Activated T-cell treated with anti-CD3 and anti-CD28 coated beads, Interleukin-2, amount 50 U/mL, for 72 hours (primary cell): ENCODE measurements at places on chromosomes 13 and 19. TPM values are rescaled to one million over a fixed set of nuclear protein-coding genes. Genes with fewer than 3 reads are reported as not detected.

- peaks cover 32% of the 10 kb centered on the region for H3K4me1 ChIP-seq
- H3K4me3 ChIP-seq = no peak overlapping the region
- H3K27ac ChIP-seq = no peak overlapping the region
- H3K36me3 ChIP-seq = peaks cover 2% of the 10 kb centered on the region
- H3K27me3 ChIP-seq = no peaks in the 10 kb centered on the region
Observed at GRCh38 chr13:46324976-46325375, 62.1 kb downstream of the RUBCNL start.

GRCh38 chr19:52191389-52191788 lies 1.5 kb downstream of the PPP2R1A start:
- peaks cover 3% of the 10 kb centered on the region for H3K36me3 ChIP-seq
- peaks cover 38% of the 10 kb centered on the region for H3K4me1 ChIP-seq
- no peak for DNase-seq
- H3K27ac ChIP-seq = peak overlapping the region; percentile 96

DNA sequence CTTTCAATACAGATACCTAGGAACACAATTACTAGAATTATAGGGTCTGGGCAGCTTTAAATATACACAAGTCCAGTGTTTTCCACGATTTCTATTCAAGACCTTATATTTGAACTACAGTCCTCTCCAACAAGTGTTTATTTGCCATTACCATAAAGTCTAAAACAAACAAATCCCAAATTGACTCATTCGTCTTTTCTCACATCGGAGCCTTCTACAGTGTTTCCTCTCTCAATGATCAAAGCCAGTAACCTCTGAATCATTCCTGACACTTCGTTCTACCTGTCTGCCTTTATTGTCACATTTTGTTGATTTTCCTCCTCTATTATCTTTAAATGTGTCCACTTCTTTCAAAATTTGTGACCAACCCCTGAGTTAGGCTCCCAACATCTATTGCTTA lies 1356.5 kb upstream of the SLC10A2 start:
- H3K27me3 ChIP-seq = no peaks in the 10 kb centered on the region
- H3K4me3 ChIP-seq = no peak overlapping the region
- no peak overlapping the region for H3K27ac ChIP-seq
- no peaks in the 10 kb centered on the region for H3K36me3 ChIP-seq
- H3K4me1 ChIP-seq = no peaks in the 10 kb centered on the region
- DNase-seq = no peak

DNA sequence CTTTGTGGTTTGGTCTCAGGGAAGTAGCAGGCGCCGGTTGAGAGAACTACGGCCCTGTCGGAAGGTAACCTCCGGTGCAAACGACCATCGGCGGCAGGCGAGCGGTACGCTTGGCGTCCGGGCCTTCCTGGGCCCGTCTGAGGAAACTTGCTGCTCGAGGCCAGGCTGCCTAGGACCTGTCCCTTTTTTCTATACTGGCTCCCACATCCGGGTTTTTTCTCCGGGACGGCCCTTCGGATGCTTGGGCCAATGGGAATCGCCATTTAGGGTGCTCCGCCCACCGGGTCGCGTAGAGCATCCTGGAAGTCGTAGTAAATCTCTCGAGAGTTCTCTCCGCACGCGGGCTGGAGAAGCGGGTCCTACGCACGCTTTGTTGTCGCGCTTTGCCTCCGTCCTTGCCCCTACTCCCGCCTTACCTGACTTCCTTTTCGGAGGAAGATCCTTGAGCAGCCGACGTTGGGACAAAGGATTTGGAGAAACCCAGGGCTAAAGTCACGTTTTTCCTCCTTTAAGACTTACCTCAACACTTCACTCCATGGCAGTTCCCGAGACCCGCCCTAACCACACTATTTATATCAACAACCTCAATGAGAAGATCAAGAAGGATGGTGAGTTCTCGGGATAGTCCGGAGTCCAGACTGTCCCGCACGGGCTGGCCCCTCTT lies at the start of gene SNRPA:
Gene SNRPA, plus strand, starts transcription at position 330 of the 664 bp plus-strand sequence. Its CDS starts 206 bp downstream, at position 536.
- peaks cover 57% of the 10 kb centered on the region for H3K4me1 ChIP-seq
- peaks cover 15% of the 10 kb centered on the region for H3K36me3 ChIP-seq
- no peaks in the 10 kb centered on the region for H3K27me3 ChIP-seq
- peak within 1 kb of the TSS; percentile 93 for H3K27ac ChIP-seq

DNA sequence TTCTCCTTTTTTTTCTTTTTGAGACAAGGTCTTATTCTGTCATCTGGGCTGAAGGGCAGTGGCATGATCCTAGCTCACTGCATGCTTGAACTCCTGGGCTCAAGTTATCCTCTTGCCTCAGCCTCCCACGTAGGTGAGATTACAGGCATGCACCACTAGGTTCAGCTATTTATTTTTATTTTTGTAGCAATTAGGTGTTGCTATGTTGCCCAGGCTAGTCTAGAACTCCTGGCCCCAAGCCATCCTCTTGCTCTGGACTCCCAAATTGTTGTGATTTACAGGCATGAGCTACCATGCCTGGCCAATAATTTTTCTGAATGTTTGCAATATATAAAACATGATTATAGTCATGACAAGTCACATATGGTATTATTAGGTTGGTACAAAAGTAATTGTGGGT lies 161.1 kb upstream of the ATXN8OS start:
- no peaks in the 10 kb centered on the region for H3K36me3 ChIP-seq
- no peaks in the 10 kb centered on the region for H3K4me1 ChIP-seq
- no peak overlapping the region for H3K27ac ChIP-seq
- no peak for DNase-seq
- H3K27me3 ChIP-seq = no peaks in the 10 kb centered on the region
- H3K4me3 ChIP-seq = no peak overlapping the region

- no peaks in the 10 kb centered on the region for H3K27me3 ChIP-seq
- no peaks in the 10 kb centered on the region for H3K4me1 ChIP-seq
- H3K4me3 ChIP-seq = no peak overlapping the region
- no peak for DNase-seq
- no peak overlapping the region for H3K27ac ChIP-seq
Observed at GRCh38 chr13:97468331-97468730, 34.4 kb downstream of the RAP2A start.

DNA sequence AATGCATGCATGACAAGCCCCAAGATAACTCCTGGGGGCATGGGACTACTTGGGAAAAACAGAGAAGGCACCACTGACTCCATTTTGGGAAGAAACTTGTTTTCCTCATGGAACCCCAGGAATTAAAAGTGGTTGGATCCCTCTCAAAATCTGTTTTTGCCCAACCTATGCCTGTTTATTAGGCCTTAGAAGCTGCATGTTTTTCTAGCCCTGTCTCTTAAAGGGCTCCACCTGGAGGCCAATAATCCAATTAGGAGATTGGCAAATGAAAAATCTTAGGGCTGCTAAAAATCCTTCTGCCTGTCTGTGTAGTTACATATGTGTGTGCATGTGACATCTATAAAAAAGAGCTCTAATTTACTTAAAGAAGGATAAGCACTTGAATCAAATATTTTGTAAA lies 26.9 kb downstream of the MED4 start:
- H3K4me3 ChIP-seq = no peak overlapping the region
- DNase-seq = no peak
- peaks cover 16% of the 10 kb centered on the region for H3K36me3 ChIP-seq
- no peaks in the 10 kb centered on the region for H3K27me3 ChIP-seq
- H3K27ac ChIP-seq = peak overlapping the region; percentile 91
- peaks cover 14% of the 10 kb centered on the region for H3K4me1 ChIP-seq

- H3K36me3 ChIP-seq = peaks cover 8% of the 10 kb centered on the region
- DNase-seq = no peak
- no peaks in the 10 kb centered on the region for H3K27me3 ChIP-seq
- H3K27ac ChIP-seq = no peak overlapping the region
- H3K4me1 ChIP-seq = no peaks in the 10 kb centered on the region
- H3K4me3 ChIP-seq = no peak overlapping the region
Observed at GRCh38 chr13:112859128-112859816, 109.7 kb upstream of the MCF2L start.

DNA sequence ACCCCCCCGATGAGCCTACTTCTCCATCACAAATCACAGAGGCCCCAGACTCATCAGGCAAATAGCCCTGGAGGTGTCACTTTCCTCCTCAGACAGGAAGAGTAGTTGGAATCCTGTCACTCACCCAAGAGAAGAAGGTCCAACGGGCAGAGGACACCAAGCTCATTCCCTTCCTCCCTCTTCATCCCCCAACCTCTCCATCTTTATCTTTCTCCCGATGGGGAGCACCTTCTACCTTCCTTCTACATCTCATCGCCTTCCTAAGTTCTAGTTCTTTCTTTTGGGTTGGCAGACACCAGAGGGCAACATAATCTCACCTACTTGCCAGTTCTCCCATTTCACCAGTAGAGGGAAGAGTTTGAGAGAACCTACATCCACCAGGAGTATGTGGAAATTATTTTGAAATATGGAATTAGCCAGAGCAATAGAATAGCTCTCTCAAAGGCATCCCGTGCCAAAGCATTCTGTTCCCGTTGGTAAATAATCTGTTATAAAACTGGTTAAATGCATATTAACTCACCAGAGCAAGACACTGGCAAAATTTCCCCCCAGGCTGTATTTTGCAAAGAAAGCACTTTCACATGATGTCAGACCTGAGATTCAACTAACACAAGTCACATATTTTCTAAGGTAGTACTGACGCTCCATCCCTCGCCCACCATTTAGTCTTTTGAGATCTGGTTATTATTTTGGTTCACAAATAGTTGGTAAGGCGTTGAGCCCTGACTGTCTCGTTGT lies 55.0 kb downstream of the ZIC5 start:
- DNase-seq = peak; percentile 32
- H3K27ac ChIP-seq = no peak overlapping the region
- no peak overlapping the region for H3K4me3 ChIP-seq
- H3K36me3 ChIP-seq = no peaks in the 10 kb centered on the region
- peaks cover 23% of the 10 kb centered on the region for H3K27me3 ChIP-seq

SERP2 gene
- 1.0 TPM for total RNA-seq

GJB6 gene
- 9.5 TPM for total RNA-seq

DNA sequence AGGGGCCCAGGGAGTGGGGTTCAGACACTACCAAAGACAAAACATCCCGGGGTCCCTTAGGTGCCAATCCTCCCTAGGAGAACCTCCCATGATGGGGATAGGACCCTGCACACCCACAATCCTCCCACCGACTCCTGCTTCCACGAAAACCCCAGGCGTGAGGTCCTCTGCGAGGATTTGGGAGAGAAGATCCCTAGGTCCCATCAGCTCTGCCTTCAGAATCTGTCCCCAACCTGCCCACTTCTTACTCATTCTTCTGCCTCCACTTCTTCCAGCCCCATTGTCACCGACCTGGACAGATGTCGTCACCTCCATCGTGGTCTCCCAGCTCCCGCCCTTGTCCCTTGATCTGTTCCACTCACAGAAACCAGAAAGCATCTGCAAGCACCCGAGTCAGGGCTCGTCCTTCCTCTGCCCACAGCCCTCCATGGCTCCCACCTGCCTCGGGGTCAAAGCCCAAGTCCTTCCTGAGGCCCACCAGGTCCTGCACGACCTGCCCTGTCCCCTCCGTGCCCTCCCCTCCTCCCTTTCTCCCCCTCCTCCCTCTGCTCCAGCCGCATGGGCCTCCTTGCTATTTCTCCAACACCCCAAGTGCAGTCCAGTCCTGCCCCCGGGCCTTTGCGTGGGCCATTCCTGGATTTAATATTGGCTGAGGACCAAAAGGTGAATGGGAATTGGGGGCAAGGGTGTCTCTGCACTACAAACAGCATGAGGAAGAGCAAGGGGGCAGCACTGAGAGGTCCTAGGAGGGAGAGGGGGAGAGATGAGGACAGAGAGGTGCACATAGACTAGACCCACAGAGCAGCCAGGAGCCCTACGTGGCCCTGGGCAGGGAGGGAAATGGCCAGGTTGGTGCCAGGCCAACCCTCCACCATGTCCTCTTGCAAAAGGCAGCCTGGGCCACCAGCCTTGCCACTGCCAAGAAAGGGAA lies 51.3 kb downstream of the PTPRS start:
- H3K4me3 ChIP-seq = no peak overlapping the region
- no peak overlapping the region for H3K27ac ChIP-seq
- H3K4me1 ChIP-seq = peaks cover 18% of the 10 kb centered on the region
- H3K36me3 ChIP-seq = no peaks in the 10 kb centered on the region
- DNase-seq = no peak
- H3K27me3 ChIP-seq = peaks cover 13% of the 10 kb centered on the region

DNA sequence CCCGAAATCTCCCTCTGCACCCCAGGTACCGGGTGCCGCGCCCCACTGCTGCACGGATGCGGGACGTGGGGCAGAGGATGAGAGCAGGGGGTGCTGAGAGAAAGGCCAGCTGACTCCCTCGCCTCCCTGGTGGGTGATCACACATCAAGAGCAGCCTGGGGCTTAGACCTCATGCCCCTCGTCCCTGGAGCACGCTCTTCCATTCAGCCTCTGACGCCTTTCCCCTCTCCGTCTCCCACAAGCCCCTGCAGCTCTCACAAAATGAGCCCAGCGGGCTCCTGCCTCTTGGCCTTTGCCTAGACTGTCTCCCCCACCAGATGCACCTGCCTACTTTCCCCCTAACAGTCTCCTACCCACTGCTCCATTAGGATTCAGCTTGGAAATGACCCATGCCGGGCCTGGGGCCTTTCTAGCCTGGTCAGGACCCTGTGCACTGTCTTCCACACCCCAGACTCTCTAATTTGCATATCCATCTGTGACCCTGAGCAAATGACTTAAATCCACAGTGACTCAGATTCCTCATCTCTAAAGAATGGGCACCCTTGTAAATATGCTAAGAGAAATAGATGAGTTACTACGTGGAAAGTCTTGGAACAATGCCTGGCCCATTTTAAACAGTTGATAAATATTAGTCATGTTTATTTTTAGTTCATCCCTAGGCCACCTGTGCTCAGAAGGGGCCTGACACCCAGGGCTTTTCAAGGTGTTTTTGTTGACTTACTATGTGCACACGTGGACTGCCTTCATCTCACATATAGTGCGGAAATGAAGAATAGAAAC lies 582 bp upstream of the PTPRH start:
- H3K36me3 ChIP-seq = peaks cover 4% of the 10 kb centered on the region
- no peak overlapping the region for H3K4me3 ChIP-seq
- no peak overlapping the region for H3K27ac ChIP-seq
- peaks cover 45% of the 10 kb centered on the region for H3K27me3 ChIP-seq
- no peak for DNase-seq

DNA sequence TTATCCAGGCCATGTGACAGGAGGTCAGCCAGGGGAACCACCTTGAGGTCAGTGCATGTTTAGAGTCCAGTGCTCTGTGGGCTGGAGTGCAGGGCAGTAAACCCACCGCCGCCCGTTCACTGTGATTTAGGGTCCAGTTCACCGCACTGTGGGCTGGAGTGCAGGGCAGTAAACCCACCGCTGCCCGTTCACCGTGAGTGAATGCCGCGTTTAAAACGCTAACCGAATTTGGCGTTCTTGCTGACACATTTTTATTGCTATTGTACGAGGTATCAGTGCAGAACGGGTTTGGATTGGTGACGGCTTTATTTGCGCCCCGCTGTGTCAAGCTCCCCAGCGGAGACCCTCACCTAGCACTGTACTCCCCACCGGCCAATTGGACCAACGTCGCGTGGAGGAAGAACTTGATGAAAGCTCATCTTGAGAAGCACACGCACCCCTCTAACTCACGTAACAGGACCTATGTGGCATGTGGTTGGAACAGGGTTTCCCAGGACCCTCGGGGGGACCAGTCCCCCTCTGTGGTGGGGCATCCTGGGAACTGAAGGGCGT lies 27.9 kb downstream of the C13orf46 start:
- DNase-seq = no peak
- no peaks in the 10 kb centered on the region for H3K36me3 ChIP-seq
- H3K27ac ChIP-seq = no peak overlapping the region
- no peak overlapping the region for H3K4me3 ChIP-seq
- H3K27me3 ChIP-seq = no peaks in the 10 kb centered on the region

GRCh38 chr13:43368003-43368402 lies 344.6 kb downstream of the DNAJC15 start:
- H3K36me3 ChIP-seq = no peaks in the 10 kb centered on the region
- no peaks in the 10 kb centered on the region for H3K27me3 ChIP-seq
- DNase-seq = no peak
- H3K27ac ChIP-seq = peak overlapping the region; percentile 69
